ENCODE measurements at places on chromosomes 3 and 15.

DNA sequence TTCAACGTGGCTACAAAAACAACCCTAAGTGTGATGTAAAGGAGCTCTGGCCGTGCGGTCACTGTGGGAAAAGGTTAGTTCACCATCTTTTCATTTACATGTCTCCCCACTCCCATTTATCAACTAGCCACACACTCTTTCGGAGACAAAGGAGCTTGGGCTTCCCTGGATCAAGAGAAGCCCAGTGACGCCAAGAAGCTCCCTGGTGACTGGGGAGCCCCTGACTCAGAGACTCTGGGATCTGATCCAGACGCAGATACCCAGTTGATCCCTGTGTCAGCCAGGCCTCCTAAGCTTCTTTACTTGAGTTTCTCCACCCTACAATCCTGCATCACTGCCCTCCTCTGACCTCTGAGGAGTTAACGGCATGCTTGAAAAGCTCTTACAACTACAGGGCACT is 43.9 kb downstream of the HEG1 start:
- DNase-seq, result no peak

- DNase-seq, result no peak
These were observed 4.4 kb upstream of the VHL start for GRCh38 chr3:10137178-10137577.

- no peak for DNase-seq
These were observed 40.7 kb downstream of the MYRIP start for GRCh38 chr3:39849992-39850715.

DNA sequence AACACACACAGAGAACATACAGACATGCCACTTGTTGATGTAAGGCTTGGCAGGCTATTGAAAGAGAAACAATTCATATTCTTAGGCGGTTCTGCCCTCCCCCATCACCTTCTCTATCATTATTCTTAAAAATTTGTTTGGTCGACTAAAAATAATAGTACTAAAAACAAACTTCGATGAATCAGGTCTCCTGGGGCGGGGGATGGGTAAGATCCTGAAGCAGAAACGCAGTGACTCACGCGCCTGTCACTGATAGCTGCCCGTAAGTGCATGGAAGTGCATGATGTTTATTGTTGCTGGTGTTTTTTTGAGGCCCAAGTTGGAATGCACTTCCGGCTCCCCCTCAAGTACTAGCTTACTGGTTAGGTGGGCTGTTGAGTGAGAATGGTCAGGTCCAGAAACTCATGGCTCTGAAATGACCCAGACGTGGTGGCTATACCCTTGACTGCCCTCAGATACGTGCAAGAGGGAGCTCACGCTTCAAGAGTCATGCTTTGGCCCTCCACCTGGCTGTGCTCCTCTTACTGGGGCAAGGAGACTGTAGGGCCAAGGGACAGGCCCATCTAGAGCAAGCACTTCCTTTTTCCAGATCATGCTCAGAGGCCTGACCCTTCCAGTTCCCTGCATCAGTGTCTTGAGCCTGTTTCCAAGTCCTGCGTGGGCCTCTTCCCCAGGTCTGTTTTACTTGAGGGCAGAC is 10.9 kb downstream of the SMAD3 start:
- no peak for DNase-seq

Measured in stimulated activated CD8-positive, alpha-beta memory T cell treated with anti-CD3 and anti-CD28 coated beads, Interleukin-15, amount 100 ng/mL, for 4 hours (primary cell).